CD4-positive, alpha-beta memory T cell (primary cell): ENCODE measurements at places on chromosomes 7 and 10. TPM values are rescaled to one million over a fixed set of nuclear protein-coding genes. Genes with fewer than 3 reads are reported as not detected.

Gene BET1
- 45.7 TPM for total RNA-seq

Gene AGK
- 30.0 TPM for total RNA-seq

Gene CYP3A4
- total RNA-seq: not detected

Gene TMEM184A
- total RNA-seq: not detected

Gene NPSR1
- total RNA-seq: not detected

Gene GRID1
- total RNA-seq: not detected

Gene ADAM8
- total RNA-seq: 90.3 TPM

Gene PTPRZ1
- total RNA-seq: not detected

Gene TSPAN12
- total RNA-seq: not detected

Gene CCNY
- total RNA-seq: 66.7 TPM

Gene ACHE
- not detected for total RNA-seq

Gene TMEM213
- not detected for total RNA-seq
